Fibroblast of villous mesenchyme (primary cell): ENCODE measurements at places on chromosomes 7 and 10. TPM values are rescaled to one million over a fixed set of nuclear protein-coding genes. Genes with fewer than 3 reads are reported as not detected.

IFIT1B gene
- total RNA-seq, result under 0.01 TPM in 1 of 2 replicates, not detected in the other

- DNase-seq, result no peak
Observed at GRCh38 chr7:11345621-11346020, 371.9 kb downstream of the PHF14 start.

RGR gene
- total RNA-seq, result not detected in 2 replicates

ADAM8 gene
- 2.3 and 7.8 TPM in 2 replicates for total RNA-seq

SDK1 gene
- 0.43 and 0.64 TPM in 2 replicates for total RNA-seq

CYP17A1 gene
- not detected in 2 replicates for total RNA-seq

KCNIP2 gene
- 0.86 and 0.97 TPM in 2 replicates for total RNA-seq
